ENCODE measurements at places on chromosomes 3 and 15.
A peak's percentile ranks its signal among the peaks of the same experiment; 100 is the strongest.

DNA sequence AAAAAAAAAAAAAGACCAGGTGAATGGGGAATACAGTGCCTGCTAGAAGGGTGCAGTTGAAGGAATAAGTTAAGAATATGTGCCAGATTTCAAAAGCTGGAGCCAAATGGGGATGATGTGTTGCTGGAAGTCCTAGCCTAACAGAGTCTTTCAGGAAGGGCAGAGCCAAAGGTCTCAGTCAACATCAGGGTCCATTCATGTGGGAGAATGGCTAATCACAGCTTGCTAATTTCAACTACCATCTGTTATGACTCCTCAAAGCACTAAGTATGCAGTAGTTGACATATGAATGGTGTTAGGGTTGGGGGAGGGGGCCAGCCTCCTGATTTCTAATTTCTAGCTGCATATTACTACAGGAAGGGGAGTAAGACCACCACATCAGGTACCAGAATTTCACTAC, 4.4 kb downstream of the ZBTB38 start:
- DNase-seq, result no peak

- no peak for DNase-seq
Observed at GRCh38 chr3:111545349-111545748, 3.4 kb downstream of the CD96 start.

DNA sequence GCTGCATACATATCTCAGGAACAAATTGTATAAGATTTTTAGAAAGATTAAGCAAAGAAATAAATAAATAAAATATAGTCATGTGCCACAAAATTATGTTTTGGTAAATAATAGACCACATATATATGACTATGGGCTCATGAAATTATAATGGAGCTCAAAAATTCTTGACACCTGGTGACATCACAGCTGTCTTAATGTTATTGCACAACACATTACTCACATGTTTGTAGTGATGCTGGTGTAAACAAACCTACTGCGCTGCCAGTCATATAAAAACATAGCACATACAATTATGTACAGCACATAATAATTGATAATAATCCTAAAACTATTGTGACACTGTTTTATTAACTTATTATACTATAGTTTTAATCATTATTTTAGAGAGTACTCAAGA, 1159.1 kb downstream of the SI start:
- DNase-seq, result no peak

DNA sequence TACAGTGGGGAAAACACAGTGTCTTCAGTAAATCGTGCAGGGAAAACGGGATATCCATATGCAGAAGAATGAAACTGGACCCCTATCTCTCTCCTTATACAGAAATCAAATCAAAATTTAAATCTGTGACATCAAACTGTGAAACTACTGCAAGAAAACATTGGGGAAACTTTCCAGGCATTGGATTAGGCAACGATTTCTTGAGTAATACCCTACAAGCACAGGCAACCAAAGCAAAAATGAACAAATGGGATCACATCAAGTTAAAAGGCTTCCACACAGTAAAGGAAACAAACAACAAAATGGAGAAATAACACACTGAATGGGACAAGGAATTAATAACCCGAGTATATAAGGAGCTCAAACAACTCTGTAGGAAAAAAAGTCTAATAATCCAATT, 165.3 kb downstream of the PLCL2 start:
- no peak for DNase-seq

DNA sequence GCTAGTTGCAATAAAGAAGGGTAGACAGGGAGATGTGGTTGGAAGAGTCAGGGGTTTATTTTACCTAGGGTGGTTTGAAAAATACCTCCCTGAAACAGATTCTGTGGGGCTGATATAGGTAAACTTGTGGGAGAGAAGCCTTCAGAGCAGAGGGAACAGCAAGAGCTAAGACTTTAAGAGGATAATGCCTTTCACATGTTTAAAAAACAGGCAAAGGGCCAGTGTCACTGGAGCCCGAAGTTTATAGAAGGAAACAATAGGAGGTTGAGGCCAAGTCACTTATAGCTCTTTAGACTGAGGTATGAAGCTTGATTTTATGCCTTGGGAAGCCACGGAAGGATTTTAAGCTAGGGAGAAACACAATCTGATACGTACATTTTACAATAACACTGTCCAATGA, 448.7 kb downstream of the TAFA4 start:
- no peak for DNase-seq

GRCh38 chr15:80953953-80954778, 35.5 kb downstream of the MESD start:
- DNase-seq, result no peak

GRCh38 chr15:31158858-31159569, 57.5 kb upstream of the TRPM1 start:
- DNase-seq, result no peak

DNA sequence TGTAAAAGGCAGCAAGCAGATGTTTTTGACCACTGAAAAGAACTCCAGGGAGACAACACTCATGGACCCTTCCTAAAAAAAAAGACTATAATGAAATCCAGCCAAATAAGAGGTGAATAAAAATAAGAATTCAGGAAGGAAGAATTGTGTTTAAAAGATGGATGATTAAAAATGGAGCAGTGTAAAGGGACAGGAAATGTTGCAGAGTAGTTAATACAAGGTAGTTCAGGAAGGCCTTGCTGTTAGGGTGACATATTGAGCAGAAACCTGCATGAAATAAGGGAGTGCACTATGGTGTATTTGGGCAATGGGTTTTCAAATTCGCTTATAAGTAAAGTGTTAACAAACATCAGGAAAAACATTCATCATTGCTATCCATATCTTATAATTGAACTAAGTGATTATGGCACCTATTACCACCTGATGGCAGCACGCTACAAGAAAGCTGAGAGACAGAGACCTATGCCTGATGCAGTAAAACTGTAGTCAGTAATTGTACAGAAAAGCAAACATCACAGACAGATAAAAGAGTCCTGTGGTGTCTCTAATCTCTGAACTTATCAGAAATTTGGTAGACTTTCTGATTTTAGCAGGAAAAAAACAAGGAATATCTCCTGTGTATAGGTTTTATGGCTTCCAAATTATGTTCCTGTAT, 5.8 kb upstream of the DBR1 start:
- peak; percentile 69 for DNase-seq

DNA sequence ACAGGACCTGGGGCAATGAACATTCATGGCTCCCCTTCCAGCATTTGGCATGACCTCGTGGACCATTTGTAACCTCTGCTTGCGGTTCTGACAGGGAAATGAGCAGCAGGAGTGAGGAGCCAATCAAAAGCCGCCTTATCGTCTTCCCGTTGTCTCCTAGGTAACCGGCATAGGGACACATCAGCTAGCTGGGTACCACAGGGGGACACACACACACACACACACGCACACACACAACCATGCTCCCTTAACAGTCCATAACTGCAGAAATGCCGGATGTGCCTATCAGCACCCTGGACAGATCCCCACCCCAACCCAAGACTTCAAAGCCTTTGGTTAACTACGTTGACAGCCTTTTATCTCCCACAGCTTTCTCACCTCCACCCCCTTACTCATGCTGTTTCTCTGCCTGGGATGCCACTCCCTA, 53.4 kb upstream of the CCDC174 start:
- peak; percentile 49 for DNase-seq

DNA sequence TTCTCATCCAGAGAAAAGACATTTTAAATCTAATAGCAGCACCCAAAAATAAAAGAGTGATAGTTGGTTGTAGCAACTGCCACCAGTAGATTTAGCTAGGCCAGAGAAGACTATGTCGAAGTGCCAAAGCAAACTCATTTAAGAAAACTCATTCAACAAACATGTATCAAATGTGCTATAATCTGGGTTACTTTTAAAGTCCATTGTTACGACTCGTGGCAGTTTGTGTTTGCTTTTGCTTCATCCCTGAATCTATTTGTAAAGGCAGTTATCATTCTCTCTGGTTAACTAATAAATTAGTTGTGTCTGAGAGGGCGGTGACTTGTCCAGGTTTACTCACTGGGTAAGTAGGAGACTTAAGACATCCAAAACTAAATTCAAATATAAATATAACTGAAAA, 159.4 kb downstream of the ZIC4 start:
- no peak for DNase-seq

DNA sequence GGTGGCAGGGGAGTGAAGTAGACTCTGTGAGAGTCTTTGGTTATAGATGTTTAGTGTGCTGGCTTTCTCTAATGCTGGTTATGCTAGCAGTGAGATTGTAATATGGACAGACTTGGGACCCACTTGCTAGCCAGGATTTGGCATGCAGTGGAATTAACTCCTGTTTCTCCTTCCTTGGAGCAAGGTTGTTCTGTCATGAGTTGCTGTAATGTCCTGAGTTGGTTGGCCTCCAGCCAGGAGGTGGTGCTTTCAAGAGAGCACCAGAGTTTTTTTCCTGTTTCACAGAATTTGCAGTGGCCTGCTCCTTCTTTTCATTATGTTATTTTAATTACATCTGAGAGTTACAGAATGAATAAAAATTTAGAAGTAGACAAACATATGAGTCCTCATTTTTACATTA, 88.1 kb upstream of the PXYLP1 start:
- no peak for DNase-seq

GRCh38 chr3:157551961-157552360, 48.7 kb upstream of the VEPH1 start:
- DNase-seq, result no peak

- peak; percentile 63 for DNase-seq
Observed at GRCh38 chr15:44427756-44428724, 611 bp downstream of the CTDSPL2 start.

DNA sequence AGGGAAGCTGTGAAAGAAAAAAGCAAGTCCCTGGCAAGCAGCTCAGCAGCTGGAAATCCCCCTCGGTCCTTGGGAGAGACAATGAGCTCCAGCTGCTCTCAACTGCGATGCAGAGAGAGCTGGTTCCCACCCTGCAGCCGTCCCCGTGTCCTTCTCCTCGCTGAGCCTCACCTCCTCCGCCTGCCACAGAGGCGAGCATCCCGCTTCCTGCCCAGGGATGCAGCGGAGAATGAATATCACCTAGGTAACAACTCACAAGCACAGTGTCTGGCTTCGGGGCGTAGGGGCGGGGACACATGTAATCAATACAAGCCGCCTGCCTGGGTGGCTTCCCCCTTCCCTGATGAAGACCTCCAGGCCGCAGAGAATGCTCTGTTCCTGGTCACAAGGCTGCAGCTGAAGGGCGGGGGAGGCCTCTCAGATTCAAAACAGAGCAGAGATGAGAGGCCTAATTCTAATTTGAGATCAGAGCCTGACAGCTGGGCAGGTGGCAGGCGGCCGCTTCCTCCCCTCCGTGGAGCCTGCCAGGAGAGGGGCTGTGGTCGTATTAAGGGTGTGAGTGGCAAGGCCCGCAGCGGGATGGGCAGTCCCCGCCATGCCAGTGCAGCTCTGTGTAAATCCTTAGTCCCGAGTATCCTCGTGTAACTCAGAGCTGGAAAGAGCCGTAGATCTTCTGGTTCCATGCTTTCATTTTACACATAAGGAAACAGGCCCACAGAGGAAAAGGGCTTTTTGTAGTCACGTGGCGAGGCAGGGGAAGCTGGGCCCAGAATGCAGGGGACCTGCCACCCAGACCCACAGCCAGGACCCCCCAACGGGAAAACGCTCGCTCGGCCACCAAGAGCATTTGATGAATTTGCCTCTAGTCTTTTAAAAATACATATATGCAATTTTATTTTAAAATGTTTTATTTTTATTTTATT, 24.3 kb downstream of the ZDHHC19 start:
- peak; percentile 52 for DNase-seq

- no peak for DNase-seq
Observed at GRCh38 chr15:95626501-95627361, 703.8 kb upstream of the NR2F2 start.

GRCh38 chr3:11588338-11588737, 55.4 kb downstream of the VGLL4 start:
- no peak for DNase-seq

DNA sequence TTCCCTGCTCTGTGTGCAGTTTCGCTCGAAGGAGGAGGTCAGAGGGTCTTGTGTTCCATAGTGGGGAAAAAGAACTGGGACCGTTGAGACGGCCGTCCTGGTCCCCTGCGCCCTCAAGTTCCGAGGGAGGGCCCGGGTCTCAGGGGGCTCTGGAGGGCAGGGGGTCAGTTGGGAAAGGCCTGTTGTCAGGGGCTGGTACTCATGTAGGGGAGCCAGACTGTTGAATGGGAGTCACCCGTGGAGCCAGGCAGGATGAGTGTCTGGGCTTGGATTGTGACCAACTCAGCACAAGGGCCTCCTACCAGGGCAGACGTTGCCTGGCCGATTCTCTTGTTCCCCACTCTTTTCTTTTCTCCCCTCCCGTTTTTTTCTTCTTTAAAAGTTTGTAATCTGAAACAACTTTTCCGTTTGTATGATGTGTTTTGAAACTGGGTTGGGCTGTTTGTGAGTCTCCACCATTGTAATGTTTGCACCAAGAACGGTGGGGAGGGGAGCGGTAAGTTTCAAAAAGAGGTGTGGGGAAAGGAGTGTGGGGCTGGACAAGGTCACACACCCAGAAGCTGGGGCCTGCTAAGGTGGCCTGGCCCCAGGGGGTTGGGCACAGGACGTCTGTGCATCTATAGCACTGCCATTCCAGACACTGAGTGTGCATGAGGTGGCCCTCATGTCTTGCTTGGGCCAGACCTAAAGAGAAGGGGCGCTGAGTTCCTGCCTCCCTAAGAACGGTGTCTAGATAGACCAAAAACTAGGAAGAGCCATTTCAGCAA, 1.1 kb downstream of the CMTM7 start:
- DNase-seq, result peak; percentile 47

DNA sequence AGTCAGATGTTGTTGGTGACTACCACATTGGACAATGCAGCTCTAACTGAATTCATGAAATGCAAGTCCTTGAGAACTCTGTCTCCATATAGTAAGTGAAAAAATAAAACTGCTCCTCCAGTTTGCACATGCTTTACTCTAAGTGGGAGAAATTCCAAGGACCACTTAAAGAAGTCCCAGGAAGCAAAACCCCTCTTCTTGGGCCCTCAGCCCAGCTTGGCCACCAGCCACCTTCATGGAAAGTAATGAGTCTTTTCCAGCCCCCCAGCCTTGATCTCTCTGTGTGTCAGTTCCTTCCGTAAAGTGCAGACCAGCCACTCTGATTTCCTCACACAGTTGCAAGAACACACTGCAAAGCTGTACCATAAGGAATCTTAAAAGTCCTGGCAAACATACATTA, 34.5 kb downstream of the DAPK2 start:
- no peak for DNase-seq

DNA sequence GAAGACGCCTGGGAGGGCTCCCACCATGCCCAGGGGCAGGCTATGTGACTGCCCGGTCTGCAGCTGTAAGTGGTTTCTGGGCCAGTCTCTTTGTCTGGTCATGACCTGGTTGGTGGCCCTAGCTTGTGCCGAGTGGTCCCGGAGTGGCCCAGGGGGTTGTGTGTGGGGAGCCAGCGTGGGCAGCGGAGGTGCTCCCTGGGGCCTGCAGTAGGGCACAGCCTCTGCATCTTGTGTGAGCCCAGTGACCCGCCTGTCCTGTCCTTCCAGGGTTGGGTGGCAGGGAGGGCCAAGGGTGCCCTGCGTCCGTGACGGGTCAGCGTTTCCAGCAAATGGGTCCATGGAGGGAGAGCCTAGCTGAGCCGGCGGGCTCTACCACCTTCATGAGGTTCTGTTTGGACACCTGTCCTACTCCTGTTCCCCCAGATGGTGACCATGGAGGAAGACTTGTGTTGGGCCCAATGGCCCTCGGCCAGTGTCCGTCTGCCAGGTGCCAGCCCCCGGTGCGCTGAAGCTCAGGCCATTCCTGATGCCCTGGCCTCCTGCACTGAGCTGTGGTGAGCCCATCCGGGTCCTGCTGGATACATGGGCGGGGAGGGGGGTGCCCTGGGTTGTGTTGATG, 215.4 kb downstream of the SNRPN start:
- DNase-seq, result no peak
